ENCODE measurements at places on chromosomes 7 and 10.

- DNase-seq: no peak
Observed at GRCh38 chr10:29897999-29898716, 161.2 kb downstream of the JCAD start.

DNA sequence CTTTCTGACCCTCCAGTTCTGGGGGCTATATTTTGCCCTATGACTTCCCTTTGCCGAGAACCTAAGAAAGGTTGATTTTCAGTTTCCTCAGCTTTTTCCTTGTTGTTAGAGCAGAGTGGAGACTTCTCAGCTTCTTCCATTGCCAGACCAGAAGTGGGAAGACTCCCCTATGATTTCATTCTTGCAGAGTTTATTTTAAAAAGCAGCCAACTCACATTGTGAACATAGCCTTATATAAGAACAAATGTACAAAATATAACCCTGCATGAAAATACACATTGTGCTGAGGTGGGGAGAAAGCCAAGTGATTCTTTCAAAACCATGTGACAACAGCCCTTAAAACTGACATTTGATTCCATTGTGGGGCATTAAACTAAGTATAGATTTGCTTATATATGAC lies 33.8 kb upstream of the FZD8 start:
- no peak for DNase-seq

GRCh38 chr7:47672271-47672791 lies 90.4 kb upstream of the TNS3 start:
- DNase-seq: no peak

- no peak for DNase-seq
Observed at GRCh38 chr10:123147635-123148413, at the start of gene HMX2. Gene HMX2, plus strand, starts transcription at chr10:123148136. Its CDS starts 243 bp downstream, at chr10:123148379.

DNA sequence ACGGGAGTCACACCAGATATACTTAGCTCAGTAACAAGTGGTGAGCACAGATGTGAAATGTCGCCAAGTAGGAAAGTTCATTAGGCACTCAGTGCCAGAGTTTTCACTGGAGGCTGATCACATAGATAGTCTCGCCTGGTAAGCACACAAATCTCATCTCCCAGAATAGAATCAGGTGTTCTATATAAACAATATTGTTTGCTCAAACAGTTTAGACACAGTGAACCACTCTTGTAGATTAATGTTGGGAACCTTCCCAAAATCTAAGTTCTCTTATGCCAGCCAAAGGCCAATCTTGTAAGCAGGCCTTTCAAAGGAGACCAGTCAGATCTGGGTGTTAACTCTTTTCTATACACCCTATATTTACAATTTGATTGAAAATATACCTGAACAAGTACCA lies 716.5 kb upstream of the GRM3 start:
- no peak for DNase-seq

GRCh38 chr10:124688889-124689670 lies 55.1 kb downstream of the FAM53B start:
- no peak for DNase-seq

GRCh38 chr7:65264258-65264657 lies 109.4 kb upstream of the ZNF92 start:
- DNase-seq: no peak

- no peak for DNase-seq
Observed at GRCh38 chr10:12051241-12051640, 8.6 kb upstream of the UPF2 start.

DNA sequence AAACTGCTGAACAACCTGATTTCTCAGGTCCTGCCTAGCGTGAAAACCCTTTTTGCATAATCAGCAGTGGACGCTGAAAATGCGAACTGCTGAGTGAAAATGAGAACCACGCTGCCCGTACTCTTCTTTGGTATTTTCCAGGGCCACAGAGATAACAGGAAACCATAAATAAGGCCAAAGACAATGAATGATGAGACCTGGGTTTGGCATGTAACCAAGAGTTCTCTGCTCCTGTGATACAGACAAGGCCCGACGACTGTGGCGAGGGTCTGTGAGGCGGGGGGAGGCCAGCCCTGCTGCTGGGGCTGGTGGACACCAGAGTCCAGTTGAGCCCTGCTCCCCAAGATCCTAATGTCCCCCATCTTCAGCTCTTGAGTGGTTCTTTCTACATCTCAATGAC lies 236.0 kb downstream of the WDR11 start:
- DNase-seq: no peak

DNA sequence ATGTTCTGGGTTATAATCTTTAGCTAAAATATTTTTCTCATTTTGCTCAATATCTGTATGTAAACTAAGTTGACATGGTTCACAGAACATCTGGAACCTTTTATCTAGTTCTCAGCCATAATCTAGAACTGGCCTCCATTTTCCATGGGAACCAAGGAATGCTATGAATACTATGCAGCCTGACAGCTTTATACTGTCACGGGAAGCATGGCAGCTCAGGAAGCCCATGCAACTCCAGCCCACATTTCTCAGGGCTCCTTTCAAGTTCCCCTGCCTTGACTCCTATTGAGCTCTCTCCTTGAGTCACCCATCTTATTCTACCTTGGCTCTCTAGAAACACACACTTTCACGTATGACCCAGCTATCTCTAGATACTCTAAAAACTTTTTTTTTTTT lies 36.6 kb upstream of the PRKAR2B start:
- DNase-seq: no peak

GRCh38 chr7:98254951-98255610 lies 3.0 kb upstream of the TECPR1 start:
- DNase-seq: no peak

DNA sequence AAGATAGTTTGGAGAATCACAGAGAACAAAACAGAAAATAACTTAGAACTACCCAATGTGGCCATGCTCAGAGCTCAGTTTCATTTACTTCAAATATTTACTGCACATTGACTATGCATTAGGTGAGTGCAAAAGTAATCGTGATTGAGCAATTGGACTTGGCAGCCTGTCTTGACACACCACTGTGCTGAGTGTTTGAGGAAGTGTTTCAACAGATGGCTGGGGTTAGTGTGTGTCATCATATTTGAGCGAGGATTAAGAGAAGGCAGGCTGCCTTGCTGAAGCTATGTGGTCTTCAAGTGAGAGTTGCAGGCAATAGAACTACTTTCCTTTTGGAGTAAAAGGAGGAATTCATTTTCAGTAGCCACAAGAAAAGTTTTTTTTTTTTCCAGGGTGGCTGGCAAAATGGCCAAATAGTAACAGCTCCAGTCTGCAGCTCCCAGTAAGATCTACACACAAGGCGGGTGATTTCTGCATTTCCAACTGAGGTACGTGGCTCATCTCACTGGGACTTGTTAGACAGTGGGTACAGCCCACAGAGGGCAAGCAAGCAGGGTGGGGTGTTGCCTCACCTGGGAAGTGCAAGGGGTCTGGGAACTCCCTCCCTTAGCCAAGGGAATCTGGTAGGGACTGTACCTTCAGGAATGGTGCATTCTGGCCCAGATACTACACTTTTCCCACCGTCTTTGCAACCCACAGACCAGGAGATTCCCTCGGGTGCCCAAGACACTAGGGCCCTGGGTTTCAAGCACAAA lies 37.6 kb downstream of the AKR1C4 start:
- DNase-seq: no peak

DNA sequence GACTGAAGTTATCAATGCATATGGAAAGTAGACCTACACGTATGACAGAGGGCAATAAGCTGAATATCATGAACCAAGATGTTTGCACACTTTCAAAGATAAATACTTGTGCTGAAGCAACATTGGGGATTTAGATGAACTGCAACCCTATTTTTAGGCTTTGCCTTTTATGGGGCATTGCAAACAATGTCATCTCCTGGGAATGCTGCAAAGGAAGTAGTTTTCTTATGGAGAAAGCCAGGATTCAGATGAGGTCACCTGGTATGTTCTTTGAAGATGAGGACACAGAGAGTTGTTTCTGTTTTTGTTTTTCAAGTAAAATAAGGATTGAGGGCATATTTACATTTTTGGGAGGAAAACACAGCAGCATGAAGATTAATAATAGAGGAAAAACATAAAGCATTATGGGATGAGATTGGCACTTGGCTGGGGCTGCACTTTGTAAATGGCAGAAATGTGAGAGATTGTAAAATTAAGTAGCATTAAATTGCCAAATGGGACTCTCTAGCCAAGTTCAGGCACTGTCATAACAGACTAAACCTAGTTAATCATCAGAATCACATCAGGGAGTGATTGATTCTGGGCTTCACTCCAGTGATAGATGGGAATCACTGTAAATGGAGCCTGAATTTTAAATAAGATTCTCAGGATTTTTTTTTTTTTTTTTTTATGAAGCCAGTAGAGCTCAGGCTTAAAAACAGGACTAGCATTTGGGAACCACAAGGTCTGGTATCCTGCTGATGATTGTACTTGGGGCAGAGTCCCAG lies 63.1 kb downstream of the MALRD1 start:
- DNase-seq: no peak

- no peak for DNase-seq
Observed at GRCh38 chr7:21869785-21870402, 75.8 kb downstream of the CDCA7L start.

DNA sequence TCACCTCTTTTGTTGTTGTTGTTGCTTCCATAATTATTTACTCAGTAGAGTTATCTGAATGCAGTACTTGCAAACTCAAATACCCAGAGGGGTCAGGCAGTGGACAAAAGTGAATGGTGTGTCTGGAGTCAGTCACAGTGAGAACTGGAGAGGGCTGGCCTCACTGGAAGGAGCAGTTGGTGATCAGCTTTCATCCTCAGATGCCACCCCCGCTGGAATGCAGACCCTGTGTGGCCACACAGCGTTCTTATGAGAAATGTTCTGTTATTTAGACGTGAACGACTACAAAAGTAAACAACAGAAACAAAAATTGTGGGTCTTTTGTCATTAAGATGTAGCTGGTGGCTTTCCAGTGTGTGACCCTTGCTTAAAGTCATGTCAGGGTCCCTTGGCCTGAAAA lies 29.6 kb upstream of the VPS41 start:
- DNase-seq: no peak

DNA sequence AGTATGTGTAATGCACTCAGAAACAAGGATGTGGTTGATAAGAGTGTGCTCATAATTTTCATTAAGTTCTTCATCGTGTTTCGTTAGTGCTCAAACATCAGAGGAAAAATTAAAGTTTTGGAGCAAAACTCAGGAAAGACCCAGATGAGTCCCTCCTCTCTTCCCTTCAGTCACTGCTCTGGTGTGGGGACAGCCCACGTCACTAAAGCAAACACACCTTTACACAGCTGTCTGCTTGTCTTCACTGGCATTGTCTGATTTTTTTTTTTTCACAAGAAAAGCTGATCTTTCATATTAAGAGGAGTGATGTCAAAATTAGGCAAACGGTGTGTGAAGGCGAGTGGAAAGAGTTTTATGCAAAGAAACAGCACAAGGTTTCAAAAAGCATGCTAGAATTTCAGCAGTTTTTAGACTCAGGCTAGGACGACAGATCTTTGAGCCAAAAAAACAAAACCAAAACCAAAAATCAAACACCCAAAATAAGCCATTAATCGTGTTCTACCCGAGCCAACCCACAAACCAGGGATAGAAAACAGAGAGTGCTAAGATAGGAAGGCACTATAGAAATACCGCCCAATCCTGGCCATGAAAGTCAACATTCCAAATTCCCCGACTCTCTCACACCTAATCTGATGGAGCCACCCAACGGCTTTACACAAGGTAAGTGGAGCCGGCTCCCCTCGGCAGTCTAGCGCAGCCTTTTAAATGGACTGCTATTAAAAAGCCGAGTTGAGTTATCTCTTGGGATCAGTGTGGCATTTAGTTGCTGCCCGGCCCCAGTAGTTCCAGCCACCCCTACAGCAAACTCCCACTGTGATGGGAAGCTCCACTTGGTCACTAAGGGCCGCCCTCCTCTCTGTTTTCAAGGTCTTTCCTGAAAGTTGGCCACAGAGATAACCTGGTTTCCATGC lies 27.9 kb upstream of the GATA3 start:
- no peak for DNase-seq

DNA sequence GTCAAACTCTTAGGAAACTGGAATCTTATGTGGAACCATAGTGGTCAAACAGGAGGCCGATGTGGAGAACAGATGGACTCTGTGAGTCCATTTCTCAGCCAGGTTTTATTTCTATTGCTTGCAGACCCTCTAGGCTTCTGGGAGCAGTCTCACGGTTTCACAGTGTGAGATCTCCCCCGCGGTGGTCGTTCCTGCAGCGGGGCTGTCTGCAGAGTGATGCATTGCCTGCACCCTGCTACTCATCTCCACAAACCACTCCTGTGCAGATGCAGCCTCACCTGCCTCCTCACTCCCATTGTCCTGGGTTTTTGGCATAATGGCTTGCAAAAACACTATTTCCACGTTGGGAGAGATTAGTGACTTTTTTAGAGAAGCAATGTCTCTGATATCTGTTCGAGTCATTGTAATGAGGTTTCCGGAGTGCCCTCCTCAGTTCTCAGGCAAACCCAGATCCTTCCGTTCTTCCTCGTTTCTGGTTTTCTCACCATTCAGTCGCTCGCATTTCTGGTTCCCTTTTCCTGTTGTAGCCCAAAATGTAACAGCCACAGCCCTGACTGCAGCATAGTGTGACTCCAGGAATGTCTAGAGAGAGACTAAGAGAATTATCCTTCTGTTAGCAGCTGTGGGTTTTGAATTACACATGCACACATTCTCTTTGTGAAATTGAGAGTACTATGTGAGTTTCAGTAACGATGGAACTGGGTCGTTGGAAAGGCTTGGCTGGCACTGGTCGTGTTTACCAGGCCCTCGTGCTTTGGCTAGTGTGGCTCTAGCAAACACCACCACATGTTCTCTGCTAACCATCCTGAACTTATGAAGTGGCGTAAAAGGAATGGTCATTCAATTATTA lies 30.2 kb downstream of the ACADSB start:
- DNase-seq: no peak

DNA sequence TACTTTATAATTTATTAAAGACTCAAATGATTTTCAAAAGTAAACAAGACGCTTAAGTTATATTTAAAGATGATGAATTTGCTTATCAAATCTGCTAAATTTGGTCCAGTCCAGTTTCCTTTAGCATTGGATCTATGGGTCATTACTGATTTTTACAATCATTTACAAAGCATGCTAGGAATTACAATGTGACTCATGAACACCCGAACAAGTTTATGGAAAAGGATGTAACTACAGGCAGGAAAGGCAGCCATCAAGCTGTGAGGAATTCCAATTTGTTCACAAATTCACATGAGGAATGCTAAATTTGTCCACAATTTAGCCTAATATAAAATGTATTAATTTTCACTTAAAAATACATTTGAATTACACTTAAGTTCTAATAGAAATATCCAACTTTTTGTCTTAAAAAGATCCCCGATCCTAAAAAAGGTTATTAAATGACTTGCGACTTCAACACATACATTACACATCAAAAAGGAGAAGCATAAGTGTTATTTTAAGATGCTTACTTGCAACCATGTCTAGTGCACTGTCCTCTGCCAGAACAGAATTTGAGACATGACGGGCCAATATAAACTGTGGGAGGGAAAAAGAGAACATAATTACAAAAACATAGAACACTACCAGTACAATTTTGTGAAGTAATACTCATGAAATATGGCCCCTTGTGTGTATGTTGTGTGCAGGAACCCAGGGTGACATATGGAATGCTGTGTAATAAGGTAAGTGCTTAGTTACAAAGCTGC lies 194.2 kb upstream of the SLC26A5 start:
- DNase-seq: no peak

- no peak for DNase-seq
Observed at GRCh38 chr10:122441961-122442360, 12.5 kb upstream of the ARMS2 start.

GRCh38 chr7:17009007-17009719 lies 127.4 kb upstream of the AGR3 start:
- DNase-seq: no peak
